Activated T-cell treated with anti-CD3 and anti-CD28 coated beads for 48 hours (primary cell): ENCODE measurements at places on chromosomes 1 and 21.

DNA sequence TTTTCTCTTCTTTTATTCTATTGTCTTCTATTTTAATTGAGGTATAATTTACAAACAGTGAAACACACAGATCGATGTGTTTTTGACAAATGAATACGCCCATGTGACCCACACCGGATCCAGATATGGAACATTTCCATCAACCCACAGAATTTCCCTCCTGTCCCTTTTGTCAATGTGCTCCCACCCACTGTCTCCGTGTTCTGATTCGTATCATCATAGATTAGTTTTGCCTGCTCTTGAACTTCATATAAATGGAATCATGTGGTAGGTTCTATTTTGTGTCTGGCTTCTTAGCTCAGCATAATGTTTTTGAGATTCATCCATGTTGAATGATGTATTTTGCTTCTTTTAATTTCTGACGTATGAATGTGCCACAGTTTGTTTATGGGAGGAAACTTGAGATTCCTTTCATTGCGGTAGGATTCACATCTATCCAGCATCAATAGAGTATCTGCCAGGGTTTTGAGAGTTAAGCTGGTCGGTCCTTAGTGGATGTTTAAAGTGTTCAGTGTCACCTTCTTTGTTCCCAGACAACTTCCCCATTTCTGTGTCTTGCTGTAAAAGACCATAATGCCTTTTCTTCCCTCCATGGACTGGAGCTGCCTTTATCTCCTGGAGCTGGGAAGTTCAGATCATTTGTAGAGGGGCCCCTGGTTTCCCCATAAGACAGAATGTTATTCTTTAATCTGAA is 14.7 kb downstream of the NAV1 start:
- no peak for DNase-seq

GRCh38 chr1:99004861-99005442 is at the start of gene PLPPR5:
Gene PLPPR5 (minus strand): TSS chr1:99004861. CDS start chr1:99004671, 190 bp downstream.
- no peak for DNase-seq

GRCh38 chr1:206555473-206555935 is 48.2 kb downstream of the RASSF5 start:
- DNase-seq: no peak

DNA sequence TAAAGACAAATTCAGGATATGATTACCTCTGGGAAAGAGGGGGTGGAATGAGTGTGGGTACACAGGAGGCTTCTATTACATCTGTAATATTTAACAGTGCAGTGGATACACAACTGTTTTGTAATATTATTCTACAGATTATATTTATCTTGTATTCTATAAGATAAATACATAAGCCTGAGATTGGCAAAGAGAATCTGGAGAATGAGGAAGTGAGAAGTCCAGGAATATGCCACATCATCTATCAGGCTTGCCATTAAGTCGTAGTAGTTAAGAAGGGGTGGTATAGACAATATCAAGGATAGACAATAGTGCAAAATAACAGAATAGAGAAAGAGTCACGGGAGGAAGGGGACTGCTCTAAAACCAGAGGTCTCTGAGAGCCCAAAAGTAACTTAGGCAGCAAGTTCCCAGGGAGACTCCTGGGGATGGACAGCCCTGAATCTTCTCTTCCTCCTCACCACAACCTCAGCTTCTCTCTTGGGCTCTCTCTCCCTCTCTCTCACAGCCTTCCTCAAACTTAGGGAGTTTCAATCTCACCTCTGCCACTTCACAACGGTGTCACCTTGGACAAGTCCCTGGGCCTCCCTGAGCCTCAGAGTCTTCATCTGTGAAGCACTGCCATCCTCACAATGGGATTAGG is 14.0 kb upstream of the PTAFR start:
- DNase-seq: no peak

- no peak for DNase-seq
Measured at GRCh38 chr1:61825393-61825792, 83.1 kb downstream of the PATJ start.

- no peak for DNase-seq
Measured at GRCh38 chr1:155035936-155036335, 2.3 kb downstream of the DCST1 start.

DNA sequence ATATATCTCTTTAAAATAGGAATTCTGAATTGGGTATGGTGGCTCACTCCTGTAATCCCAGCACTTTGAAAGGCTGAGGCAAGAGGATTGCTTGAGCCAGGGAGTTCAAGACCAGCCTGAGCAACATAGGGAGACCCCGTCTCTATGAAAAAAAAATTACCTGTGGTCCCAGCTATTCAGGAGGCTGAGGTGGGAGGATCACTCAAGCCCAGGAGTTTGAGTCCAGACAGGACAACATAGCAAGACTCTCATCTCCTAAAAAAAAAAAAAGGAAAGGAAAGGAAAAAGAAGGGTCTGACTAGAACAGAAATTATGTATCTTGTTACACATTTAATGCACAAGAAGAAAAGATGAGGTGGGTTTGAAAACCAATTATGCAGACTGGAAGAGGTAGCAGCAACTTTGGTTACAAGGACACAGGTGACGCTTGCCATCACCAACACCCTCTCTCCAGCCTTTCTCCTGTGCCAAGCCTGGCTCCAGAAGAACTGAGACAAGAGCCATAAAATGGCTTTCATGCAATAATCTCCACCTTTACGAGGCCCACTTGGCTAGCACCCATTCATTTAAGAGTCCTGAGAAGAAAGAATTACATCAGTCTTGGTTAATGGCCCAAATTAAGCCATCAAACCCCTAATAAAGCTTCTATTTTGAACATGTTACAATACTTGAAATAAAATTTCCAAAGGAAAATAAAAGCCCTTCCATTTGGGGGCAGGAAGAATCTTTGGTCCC is 4.8 kb upstream of the SELENBP1 start:
- DNase-seq: no peak

- no peak for DNase-seq
Measured at GRCh38 chr1:111955755-111956154, 33.7 kb downstream of the KCND3 start.
